Colonic mucosa (tissue), 4 donors: ENCODE measurements at places on chromosomes 16 and 17. TPM values are rescaled to one million over a fixed set of nuclear protein-coding genes. Genes with fewer than 3 reads are reported as not detected.

TMIGD1 gene
- total RNA-seq, result 107 TPM

DNA sequence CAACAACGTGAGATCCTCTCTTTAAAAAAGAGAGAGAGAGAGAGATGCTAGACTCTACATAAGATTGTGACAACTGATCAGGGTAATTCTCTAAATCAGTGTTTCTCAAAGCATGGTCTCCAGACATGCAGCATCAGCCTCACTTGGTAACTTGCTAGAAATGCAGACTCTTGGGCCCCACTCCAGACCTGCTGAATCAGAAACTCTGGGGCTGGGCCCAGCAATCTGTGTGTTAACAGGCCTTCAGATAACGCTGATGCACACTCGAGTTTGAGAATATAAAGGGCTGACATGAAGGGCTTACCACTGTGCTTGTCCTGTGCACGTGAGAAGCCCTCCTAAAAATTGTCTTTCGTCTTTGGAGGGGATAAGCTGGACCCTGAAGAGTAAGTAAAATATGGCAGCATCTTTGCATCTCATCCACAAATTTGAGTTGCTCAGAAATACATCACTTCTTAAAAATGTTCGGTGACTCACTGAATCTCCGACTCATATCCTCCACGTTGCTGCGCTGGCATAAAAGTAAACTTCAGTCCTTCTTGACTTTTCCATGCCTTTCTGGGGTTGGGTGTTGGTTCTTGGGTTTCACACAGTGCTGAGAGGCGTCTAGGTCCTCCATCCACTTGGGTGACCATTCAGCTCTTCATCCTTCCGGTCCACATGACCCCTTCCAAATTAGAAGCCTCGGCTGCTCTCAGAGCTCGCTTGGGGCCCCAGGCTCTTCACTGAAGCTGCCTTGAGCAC lies 26.1 kb upstream of the KDM8 start:
- no peak for DNase-seq

DNA sequence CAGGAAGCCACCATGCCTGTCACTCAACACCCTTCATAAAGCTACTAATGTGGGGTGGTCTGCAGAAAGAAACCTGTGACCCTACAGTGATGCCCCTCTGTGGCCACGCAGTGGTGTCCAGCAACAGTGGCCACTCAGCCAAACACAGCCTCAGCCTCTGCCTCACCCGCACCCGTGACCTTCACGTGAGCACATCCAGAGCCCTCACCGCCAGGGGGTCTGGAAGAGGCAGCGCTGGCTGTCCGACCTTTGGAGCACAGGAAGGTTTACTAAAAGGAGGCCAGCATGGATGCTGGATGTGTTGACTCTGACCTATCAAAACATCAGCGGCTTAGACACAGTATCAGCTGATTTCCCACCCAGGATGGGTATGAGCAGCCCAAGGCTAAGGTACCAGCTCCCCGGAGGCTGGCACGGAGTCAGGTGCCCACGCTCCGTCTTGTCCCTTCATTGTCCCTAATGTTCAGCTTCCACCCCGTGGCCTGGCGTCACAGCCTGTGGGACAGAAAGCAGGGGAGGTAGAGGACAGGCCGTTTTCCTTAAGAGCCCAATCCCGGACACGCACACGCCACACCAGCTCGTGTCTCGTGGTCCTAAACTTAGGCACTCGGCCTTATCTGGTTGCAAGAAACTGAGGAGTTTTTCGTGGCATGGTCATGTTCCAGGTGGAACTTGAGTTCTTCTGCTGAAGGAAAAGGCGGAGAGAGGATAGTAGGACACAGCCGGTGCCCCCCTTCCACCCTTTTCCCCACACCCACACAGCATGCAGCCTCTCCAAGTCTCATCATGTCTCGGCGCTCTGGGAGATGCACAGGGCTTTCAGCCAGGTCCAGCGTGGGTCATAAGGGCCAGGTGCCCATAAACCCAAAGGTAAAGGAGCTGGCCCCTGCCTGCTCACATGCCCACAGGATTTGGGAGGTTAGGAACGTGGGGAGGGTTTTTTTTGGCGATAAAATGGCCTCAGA lies 49.7 kb upstream of the ENDOV start:
- DNase-seq, result no peak

GRCh38 chr17:28718333-28719020 lies 809 bp upstream of the RAB34 start:
- DNase-seq, result no peak

BMERB1 gene
- 9.1 TPM for total RNA-seq

PLD6 gene
- 1.3 TPM for total RNA-seq

- peak; percentile 62 for DNase-seq
Measured at GRCh38 chr16:53775821-53776431, 72.0 kb downstream of the FTO start.

DNA sequence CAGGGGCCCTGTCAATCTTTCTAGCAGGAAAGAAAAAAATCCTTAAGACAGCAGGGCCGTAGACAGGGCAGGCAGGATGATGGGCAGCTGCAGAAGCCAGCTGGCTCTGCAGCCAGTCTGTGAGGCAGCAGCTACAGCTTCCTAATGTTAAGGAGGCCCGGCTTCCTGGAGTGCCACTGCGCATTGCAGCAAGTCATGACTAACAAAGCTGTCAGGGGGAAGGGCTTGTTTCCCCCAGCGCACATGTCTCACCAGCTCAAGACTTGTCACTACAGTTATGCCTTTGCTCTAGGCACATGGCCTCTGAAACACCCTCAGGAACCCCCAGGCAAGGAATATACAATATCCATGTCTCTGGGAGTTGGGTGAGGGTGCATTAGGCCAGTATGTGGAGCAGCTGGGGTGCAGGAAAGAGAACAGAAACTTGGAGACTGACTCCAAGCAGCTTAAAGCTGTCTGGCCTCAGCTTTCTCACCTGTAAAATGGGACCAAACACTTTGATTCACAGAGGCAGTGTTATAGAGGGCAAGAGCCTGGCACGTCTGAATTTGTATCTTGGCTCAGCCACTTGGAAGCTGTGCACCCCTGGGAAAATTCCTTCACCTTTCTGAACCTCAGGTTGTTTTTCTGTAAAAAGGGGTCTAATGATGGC lies 220.0 kb downstream of the HAPSTR1 start:
- DNase-seq, result peak; percentile 48

- DNase-seq, result no peak
Measured at GRCh38 chr17:12693640-12694039, 27.9 kb downstream of the MYOCD start.

GRCh38 chr17:39002991-39003715 lies 36.0 kb upstream of the FBXO47 start:
- DNase-seq, result peak; percentile 55
